ENCODE measurements at places on chromosomes 1 and 21. TPM values are rescaled to one million over a fixed set of nuclear protein-coding genes. Genes with fewer than 3 reads are reported as not detected.

- H3K27ac ChIP-seq = no peak overlapping the region
- no peaks in the 10 kb centered on the region for H3K4me1 ChIP-seq
- no peak overlapping the region for H3K4me3 ChIP-seq
- no peak for DNase-seq
- no peaks in the 10 kb centered on the region for H3K27me3 ChIP-seq
These were observed 45.3 kb downstream of the DIP2A start for GRCh38 chr21:46503922-46504550.

GRCh38 chr1:27284425-27285273 is 37.3 kb upstream of the TMEM222 start:
- no peaks in the 10 kb centered on the region for H3K4me1 ChIP-seq
- H3K4me3 ChIP-seq = no peak overlapping the region
- DNase-seq = peak; percentile 93
- H3K27ac ChIP-seq = no peak overlapping the region
- H3K27me3 ChIP-seq = no peaks in the 10 kb centered on the region

DNA sequence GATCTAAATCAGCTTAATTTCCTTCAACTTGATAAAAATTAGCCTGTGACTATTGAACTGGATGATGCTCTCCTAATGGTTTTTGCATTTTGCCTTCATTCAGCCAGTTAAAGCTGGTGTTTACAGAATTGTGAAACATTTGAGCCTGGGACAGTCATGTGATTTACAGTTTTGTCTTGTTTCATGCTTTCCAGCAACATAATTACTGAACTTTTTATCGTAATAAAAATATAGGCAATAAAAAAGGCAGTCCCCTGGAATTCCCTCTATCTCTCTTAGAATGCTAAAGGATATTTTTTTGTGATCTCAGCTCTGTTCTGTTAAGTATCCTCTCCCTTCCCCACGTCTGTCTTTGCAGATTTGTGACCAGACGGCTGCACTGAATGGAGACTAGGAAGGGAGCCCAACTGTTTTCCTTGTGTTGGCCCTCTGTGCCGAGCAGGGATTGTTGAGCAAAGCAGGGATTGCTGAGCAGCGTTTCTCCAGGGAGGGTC is 70.3 kb upstream of the RGL1 start:
- no peak for DNase-seq
- no peaks in the 10 kb centered on the region for H3K27me3 ChIP-seq
- no peaks in the 10 kb centered on the region for H3K36me3 ChIP-seq
- H3K27ac ChIP-seq = no peak overlapping the region
- no peaks in the 10 kb centered on the region for H3K4me1 ChIP-seq

- no peak overlapping the region for H3K27ac ChIP-seq
- H3K36me3 ChIP-seq = peaks cover 11% of the 10 kb centered on the region
- no peaks in the 10 kb centered on the region for H3K27me3 ChIP-seq
- H3K4me1 ChIP-seq = no peaks in the 10 kb centered on the region
These were observed 103.1 kb downstream of the RPS6KC1 start for GRCh38 chr1:213154056-213154685.

DNA sequence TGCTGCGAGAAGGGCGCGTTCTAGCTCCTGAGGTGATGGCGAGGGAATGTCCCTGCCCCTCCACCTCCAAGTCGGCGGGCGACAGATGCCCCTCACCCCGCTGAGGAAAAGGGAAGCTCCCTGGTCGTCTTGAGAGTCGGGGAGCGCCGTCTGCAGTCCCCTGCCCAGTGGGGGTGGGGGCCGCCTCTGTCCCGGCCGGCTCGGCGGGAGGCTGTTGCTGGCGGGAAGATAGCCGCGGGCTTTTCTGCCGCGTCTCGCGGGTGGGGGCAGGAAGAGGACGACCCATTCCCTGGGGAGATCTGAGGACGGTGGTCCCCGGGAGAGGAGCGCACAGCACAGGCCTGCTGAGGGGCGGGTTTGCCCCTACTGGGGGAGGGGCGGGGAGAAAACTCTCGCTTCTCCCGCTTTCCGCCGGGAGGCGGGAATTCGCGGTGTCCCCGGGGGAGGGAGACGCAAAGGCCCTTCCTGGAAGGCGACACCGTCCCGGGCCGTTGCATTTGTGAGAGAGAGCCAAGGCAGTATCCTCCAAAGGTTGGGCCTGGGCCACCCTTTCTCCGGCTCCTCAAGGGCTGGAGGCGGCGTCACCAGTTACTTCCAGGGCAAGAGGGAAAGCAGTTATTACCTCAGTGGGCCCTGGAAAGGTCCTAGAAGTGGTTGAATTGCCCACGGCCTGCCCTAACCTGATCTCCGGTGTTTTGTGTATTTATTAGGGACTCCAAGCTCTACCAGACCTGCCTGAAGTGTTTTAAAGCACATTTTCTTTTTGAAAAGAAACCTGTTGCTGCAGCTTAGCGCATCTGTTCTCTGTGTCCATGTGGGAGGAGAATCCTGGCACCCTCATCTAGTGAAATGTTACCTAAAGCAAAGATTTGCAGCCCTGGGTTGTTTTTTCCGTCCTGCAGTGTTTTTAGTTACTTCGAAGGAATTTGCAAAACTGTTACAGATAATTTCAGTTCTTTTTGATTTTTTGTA is 648 bp downstream of the S100PBP start:
- H3K27ac ChIP-seq = peak overlapping the region; percentile 97
- no peaks in the 10 kb centered on the region for H3K27me3 ChIP-seq
- H3K36me3 ChIP-seq = no peaks in the 10 kb centered on the region
- peak; percentile 92 for DNase-seq

TTC39A gene
- total RNA-seq = 0.73 TPM

DNA sequence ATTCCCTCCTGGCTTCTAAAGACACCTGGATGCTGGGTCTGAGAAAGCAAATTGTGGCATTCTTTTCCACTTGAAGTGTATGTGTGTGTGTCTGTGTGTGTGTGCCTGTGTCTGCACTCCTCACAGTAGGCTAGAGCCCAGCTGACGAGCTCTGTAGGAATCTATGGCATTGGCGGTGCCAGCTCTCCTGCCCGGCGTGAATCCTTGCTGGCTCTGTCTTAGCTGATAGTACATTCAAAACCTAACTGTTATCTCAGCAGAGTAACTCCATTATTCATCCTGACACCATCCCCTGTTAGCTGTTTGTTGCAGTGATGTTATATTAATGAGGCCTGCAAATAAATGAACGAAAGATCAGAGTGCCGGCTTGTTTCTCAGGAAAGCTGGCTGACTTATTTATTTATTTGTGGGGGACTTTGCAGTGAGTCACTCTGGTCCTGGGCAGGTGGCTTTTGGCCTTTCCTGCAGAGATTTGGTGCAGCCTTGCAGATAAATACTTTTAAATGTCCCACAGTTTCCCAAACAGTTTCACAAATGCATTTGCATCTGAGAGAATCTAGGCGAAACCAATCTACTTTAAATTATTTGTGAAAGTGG is 160.6 kb upstream of the CD34 start:
- no peak overlapping the region for H3K4me3 ChIP-seq
- peaks cover 33% of the 10 kb centered on the region for H3K36me3 ChIP-seq
- no peaks in the 10 kb centered on the region for H3K27me3 ChIP-seq
- H3K4me1 ChIP-seq = 0 out of 2 replicates have a peak, but pooled peaks cover 3% of the 10 kb centered on the region

DNA sequence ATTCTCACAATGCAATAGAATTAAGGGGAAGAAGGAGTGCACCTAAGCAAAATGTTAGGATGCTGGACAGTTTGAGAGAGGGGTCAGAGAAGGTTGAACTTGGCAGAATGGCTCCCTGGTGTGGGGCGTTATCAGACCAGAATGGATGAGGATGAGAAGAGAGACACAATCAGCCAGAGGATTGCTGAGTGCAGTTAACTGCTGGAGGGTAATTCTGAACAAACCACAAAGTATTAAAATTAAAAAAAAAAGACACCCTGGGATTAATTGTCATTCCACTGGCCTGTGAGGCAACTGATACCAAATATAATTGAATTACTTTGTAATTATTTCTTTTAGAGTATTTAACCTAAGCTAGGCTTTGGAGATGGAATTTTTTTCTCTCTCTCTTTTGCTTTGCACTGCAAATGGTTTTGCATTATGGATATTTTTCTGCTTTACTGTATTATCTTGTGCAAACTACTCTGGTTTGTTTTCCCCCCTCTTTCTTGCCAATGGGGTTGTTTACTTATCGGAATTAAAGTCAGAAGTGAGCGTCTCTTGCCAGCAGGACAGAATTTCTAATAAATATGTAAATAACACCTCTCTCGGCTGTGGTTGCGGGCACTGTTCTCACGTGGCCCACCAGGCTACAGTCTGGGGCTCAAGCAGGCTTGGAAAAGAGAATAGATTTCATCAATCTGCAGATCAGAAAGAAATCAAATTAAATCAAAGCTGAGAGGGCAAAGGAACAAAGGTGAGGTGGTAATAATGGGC is 572.9 kb upstream of the CAMK1G start:
- no peak for DNase-seq
- no peaks in the 10 kb centered on the region for H3K27me3 ChIP-seq
- no peak overlapping the region for H3K4me3 ChIP-seq
- no peaks in the 10 kb centered on the region for H3K36me3 ChIP-seq
- no peaks in the 10 kb centered on the region for H3K4me1 ChIP-seq

WNT3A gene
- total RNA-seq = not detected

SLC19A2 gene
- 27.2 TPM for total RNA-seq

SETDB1 gene
- total RNA-seq = 46.2 TPM

SLC22A15 gene
- total RNA-seq = not detected

DNA sequence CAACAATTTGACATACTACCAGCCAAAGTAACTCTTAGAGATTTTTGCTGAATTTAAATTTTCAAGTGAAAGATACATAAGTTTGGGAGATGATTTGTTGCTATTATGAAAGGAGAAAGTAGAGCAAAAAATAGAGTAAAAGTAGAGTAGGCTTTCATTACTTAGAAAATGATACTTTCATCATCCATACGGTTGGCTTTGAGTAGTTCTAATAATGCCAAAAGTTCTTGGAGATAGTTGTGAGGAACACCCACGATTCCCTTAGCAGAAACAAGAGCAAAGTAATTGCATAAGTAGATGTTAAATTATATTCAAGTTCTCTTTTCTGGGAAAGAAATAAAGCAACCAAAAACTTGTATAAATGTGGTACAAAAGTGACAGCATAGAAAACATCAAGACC is 95.0 kb upstream of the VAV3 start:
- H3K36me3 ChIP-seq = no peaks in the 10 kb centered on the region
- H3K4me3 ChIP-seq = no peak overlapping the region
- no peaks in the 10 kb centered on the region for H3K27me3 ChIP-seq
- no peak overlapping the region for H3K27ac ChIP-seq

OR2AK2 gene
- not detected for total RNA-seq
